HT-29 (cell line): ENCODE measurements at places on chromosomes 11 and 22.

DNA sequence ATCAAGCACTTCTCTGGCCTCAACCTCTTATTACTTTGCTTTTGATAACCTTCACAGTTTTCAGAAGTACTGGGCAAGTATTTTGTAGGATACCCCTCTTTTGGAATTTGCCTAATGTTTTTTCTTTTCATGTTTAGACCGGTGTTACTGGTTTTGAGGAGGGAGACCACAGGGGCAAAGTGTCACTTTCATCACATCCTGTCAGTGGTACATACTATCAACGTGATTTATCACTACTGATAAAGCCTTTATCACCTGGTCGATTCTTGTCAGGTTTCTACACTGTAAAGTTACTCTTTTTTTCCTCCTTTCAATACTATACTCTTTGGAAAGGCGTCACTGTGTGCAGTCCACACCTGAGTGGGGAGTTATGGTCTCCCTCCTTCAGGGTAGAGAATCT, 26.7 kb downstream of the QSER1 start:
- DNase-seq = no peak

DNA sequence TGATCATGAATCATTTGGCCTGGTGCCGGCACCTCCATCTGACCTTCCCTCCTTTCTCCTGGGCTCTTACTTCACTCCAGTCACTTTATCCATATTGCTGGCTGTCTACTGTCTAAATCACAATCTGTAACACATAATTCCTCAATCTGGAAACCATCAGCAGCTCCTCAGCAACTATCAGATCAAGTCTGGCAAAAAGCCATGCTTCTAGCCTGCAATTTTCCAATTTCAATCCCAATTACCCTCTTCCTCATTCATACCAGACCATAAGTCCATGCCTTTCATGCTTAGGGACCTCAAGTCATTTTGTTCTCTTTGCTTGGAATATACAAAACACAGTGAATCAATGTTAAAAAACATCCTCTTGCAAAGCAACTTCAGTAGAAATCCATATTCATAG, 882.8 kb upstream of the ANO3 start:
- DNase-seq = no peak

GRCh38 chr11:117395476-117395875, 67.8 kb downstream of the CEP164 start:
- DNase-seq = no peak

- DNase-seq = no peak
Measured at GRCh38 chr22:49331223-49331815, 496.4 kb downstream of the BRD1 start.

DNA sequence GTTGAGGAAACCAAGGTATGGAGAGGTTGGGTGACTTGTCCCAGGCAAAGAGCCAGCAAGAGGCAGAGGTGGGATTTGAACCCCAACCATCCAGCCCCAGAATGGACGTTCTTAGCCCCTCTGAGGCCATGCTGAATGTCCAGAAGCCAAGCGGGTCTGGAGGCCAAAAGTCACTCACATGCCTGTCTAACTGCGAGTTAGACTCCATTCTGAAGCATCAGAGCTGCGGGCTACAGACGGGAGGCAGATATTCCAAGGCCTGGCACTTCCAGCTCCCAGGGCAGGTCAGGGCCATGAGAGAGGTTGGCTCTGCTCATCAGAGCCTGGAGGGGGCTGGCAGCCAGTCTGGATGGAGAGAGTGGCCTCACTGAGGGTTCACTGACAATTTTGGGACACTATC, 616.5 kb downstream of the BRD1 start:
- DNase-seq = no peak

DNA sequence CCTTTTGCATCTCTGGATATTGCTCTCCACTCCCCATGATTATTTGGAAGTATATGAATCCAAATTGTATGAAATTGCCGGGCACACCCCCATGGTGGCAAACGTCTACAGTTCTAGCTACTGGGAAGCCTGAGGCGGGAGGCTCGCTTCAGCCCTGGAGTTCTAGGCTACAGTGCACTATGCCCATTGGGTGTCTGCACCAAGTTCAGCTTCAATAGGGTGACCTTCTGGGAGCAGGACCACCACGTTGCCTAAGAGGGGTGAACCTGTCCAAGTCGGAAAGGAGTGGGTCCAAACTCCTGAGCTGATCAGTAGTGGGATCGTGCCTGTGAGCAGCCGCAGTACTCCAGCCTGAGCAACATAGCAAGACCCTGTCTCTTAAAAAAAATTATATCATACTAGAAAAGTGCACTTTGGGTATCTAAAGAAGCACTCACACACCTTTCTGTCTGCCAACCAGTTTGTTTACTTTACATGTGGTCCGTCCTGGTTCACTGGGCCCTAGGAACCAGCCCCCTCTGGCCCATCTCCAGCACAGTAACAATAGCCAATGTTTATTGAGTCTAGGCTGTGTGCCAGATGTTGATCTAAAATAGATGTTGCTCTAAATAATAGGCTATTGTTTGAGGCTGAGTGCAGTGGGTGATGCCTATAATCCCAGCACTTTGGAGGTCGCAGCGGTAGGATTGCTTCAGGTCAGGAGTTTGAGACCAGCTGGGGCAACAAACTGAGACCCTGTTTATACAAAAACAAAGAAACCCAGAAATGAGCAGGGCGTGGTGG, 16.4 kb upstream of the KAT5 start:
- DNase-seq = peak; percentile 66

DNA sequence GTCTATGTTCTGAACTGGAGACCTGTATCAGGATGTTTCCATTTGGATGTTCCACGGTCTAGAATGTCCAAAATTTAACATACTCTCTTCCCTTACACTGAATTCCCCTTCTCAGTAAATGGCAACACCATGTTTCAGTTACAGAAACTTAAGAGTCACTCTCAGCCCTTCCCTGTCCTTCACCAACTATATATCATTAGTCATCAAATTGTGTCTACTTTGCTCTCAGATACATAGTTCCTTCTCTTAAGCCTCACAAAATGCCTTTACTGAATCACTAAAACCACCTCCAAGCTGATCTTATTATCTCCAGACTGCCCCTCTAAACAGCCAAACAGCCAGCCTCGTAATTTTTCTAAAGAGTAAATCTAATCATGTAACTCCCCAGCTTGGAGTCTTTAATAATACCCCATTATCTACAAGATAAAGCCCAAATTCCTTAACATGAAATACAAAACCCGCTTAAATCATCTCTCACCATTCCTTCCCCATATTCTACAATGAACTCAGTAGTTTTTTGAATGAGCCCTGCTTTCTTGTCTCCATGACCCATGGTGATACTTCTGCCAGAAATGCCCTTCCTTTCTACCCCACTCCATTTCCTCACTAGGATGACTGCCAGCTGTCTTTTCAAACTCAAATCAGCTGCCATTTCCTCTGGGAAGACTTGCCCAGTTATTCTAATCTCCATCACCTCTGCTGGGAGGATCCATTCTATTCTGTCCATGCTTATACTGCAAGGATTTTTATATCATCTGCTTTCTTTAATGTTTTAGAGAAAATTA, 102.7 kb upstream of the ARHGAP42 start:
- DNase-seq = no peak

- DNase-seq = peak; percentile 47
Measured at GRCh38 chr11:83195143-83195466, 1.6 kb downstream of the ANKRD42 start.

DNA sequence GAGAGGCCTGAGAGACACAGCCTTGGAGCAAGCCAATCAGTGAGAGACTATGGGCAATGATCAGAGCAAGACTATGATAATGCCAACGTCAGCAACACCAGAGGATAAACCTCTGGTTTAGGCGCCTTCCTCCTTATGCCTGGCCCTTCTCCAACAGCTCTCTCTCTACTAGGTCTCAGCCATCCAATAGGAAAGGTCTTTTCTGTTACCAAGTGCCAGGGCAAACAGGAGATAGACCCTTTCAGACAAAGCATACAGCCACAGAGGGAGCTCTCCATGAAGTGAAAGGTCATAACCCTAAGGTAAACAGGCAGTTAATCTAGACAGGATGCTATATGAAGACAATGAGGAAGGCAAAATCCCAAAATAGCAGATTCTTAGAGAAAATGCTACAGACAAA, 9.5 kb downstream of the STK33 start:
- DNase-seq = no peak

GRCh38 chr11:33747979-33748378, 11.8 kb upstream of the CD59 start:
- DNase-seq = no peak
